CD8-positive, alpha-beta memory T cell (primary cell): ENCODE measurements at places on chromosomes 2 and 18. TPM values are rescaled to one million over a fixed set of nuclear protein-coding genes. Genes with fewer than 3 reads are reported as not detected.

Gene PNO1
- 42.0 TPM for total RNA-seq

DNA sequence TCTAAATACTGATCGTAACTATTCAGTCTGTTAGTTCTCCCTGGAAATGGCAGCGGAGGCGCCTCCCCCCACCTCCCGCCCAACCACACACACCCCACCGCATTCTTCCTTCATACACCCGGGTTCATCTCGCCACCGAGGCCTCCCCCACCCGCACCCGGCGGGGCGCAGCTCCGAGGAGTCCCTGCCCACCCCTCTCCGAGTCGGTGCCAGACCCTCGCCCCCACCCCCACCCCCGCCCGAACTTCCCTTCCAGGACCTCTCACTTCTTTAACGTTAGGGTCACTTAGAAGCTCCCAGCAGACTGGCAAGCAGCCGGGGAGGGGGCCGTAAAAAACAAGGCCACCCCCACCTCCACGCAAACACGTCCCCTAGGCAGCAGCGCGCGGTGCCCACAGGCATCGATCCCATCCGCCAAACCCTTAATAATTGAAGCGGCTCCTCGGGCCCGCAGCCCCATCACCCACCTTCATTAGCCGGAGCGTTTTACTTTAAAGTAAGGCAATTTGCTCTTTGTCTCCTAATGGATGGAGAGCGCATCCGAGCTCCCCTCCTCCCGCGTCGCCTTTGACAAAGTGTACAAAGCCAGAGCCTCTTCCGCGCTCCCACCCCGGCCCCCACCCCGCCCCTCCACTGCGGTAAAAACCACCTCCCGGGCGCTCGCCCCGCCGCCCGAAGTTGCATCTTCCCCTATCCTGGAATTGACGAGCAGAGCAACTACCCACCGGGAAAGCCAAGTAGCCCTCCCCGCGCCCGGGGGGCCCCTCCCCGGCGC is 624 bp downstream of the ZNF516 start:
- no peak for DNase-seq

DNA sequence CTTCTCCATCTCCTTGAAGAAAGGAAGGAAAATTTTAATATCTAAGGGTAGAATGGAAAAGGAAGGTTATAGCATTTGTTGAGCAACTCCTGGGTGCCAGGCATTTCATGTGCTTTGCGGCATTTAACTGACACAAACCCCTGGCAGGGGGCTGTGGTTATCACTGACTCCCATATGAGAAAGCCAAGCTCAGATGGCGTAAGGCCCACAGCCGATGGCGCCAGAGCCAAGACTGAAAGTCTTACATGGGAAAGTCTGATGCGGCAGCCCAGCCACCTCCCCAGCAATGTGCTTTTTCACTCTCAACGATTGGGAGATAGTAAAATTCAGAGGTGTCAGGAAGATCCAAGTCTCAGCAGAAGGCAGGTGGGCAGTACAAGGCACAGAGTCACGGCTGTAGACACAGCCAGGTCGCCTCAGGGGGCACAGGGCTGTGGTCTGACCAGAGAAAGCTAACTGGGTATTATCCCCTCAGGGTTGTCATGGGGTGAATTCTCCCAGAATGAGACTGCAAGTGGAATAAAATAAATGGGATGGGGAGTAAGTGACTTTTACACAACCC is 324.2 kb upstream of the NCKAP5 start:
- no peak for DNase-seq

GRCh38 chr2:205580212-205580987 is 101.9 kb upstream of the NRP2 start:
- DNase-seq, result no peak

DNA sequence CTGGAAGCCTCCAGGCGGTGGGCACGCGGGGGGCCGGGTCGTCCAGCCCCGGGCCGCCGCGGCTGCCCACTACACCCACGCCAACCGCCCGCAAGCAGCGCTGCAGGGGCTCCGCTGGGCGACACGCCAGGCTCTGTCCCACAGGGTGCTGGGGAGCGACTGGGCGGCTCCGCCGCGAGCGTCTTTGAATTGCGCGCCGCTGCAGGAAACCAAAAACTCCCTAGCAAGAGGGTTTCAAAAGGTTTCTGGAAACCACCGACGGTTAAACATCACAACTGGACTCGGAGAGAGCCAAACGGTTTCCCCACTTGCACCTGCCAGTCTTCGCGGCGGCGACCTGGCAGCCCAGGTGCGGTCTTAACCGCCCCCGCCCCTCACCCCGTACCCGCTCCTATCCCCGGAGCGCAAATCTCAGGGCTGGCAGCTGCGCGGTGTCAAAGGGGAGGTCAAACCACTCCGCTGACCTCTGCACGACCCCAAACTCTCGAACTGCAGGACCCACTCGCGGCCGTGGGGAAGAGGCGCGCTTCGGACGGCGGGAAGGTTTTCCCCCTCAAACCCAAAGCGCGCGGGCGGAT is 1.0 kb downstream of the CXCR4 start:
- DNase-seq, result peak; percentile 86

- no peak for DNase-seq
Observed at GRCh38 chr2:206353685-206354084, 79.2 kb downstream of the ZDBF2 start.
